ENCODE measurements at places on chromosomes 7 and 10. TPM values are rescaled to one million over a fixed set of nuclear protein-coding genes. Genes with fewer than 3 reads are reported as not detected.

GRCh38 chr10:43336641-43337318, 34.7 kb upstream of the FXYD4 start:
- DNase-seq, result no peak

- no peak for DNase-seq
Measured at GRCh38 chr7:117946151-117946633, 73.0 kb upstream of the CTTNBP2 start.

GRCh38 chr7:111650456-111650999, 88.2 kb upstream of the IMMP2L start:
- no peak for DNase-seq

RBM28 gene
- total RNA-seq, result 22.8 TPM

LBX1 gene
- 6.2 TPM for total RNA-seq

All from psoas muscle (tissue), 8 donors.